ENCODE measurements at places on chromosomes 1 and 21. TPM values are rescaled to one million over a fixed set of nuclear protein-coding genes. Genes with fewer than 3 reads are reported as not detected.

- H3K4me3 ChIP-seq: no peak overlapping the region
- no peak overlapping the region for H3K27ac ChIP-seq
- H3K4me1 ChIP-seq: no peaks in the 10 kb centered on the region
- no peaks in the 10 kb centered on the region for H3K27me3 ChIP-seq
Measured at GRCh38 chr1:155352631-155353030, 31.9 kb downstream of the RUSC1 start.

GRCh38 chr1:155961937-155962336 is 16.4 kb downstream of the ARHGEF2 start:
- peaks cover 45% of the 10 kb centered on the region for H3K4me1 ChIP-seq
- H3K27ac ChIP-seq: peak overlapping the region; percentile 13
- H3K27me3 ChIP-seq: no peaks in the 10 kb centered on the region
- H3K36me3 ChIP-seq: peaks cover 92% of the 10 kb centered on the region
- peak; percentile 39 for DNase-seq

- no peak for DNase-seq
- no peaks in the 10 kb centered on the region for H3K27me3 ChIP-seq
- H3K27ac ChIP-seq: no peak overlapping the region
- H3K4me3 ChIP-seq: no peak overlapping the region
- H3K4me1 ChIP-seq: peaks cover 14% of the 10 kb centered on the region
Measured at GRCh38 chr1:21869620-21870121, 57.6 kb downstream of the LDLRAD2 start.

GRCh38 chr1:44949286-44949685 is 37.1 kb downstream of the EIF2B3 start:
- no peak overlapping the region for H3K4me3 ChIP-seq
- H3K27ac ChIP-seq: no peak overlapping the region
- H3K27me3 ChIP-seq: no peaks in the 10 kb centered on the region

DNA sequence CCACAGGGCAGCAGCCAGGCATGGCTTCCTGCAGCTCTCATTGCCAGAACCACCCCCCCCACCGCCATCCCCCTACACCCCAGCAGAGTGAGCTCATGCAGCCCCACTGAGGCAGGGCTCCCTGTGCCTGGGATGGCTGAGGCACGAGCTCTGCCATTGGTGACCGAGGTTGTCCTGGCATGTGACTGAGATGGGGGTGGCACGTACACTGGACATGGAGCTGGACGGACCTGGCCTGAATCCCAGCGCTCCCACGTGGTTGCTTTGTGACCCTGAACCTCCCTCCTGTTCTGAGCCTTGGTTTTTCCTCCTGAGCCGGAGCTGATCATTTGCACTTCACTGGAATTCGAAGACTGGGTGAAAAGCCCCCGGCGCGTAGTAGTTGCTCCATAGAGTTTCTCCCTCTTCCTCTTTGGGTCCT is 28.3 kb downstream of the ALPL start:
- H3K4me3 ChIP-seq: no peak overlapping the region
- H3K36me3 ChIP-seq: no peaks in the 10 kb centered on the region
- no peak for DNase-seq
- H3K27me3 ChIP-seq: no peaks in the 10 kb centered on the region
- no peak overlapping the region for H3K27ac ChIP-seq

Gene IARS2
- total RNA-seq: 34.0 TPM
